ENCODE measurements at places on chromosomes 5 and 9.

- DNase-seq, result no peak
Observed at GRCh38 chr9:127728808-127729207, 6.3 kb downstream of the TOR2A start.

DNA sequence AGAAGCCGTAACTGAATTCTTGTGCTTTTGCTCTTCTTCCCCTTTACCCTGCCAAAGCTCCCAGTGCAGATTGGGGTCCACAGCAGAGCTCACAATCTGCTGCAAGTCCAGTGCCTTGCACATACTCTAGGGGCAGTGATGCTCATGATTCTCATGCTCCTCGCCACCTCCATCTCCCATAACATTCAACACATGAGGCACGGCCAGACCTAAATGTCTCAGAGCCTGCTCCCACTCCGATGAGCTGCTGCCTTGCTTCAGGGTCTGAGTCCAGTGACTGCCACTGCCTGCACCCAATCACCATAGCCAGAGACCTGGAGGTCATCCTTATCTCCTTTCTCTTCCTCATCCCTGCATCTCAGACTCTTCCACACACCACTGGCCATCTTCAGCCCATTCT, 10.5 kb downstream of the CSF1R start:
- no peak for DNase-seq

DNA sequence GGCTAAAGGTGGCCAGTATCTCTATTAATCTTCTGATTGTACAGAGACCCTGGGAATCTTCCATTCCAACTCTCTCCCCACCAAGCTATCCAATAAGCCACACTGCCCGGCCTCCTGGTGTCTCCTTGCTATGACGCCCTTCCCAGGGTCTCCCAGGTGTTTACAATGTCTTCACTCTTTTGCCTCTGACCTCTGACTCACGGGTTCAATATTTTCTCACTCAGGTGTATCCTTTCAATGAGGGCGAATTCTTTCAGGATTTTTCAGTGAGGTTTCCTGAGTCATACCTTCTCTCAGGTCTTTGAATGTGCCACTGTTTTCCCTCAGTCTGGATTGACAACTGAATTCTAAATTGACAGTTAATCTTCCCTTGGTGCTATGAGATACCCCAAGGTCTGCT, 53.7 kb upstream of the IRX4 start:
- no peak for DNase-seq

- no peak for DNase-seq
Observed at GRCh38 chr9:120983259-120983837, 56.8 kb upstream of the TRAF1 start.

GRCh38 chr9:81028504-81028903, 660.8 kb downstream of the TLE1 start:
- DNase-seq, result no peak

DNA sequence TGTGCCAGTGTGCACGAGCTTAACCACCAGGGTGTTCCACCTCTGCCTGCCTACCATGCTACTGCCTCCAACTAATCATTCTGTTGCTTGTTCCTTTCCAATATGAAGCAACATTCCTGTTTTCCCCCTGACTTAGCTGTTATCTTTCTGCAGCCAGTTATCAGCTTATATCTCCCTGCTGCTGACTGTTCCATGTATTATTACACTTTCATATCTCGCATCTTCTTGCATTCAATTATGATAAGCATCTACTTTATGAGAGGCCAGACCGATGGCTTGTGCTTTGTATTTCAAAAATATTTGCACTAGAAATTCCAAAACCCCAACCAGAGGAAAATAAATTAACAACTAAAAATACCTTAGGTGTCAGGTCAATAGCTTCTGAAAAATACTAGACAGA, 394.0 kb upstream of the BRINP1 start:
- no peak for DNase-seq
